ENCODE measurements at places on chromosomes 4 and X.

GRCh38 chr4:17068392-17068791 is 169.9 kb upstream of the LDB2 start:
- no peak for DNase-seq

GRCh38 chr4:101730291-101731117 is 60.0 kb upstream of the BANK1 start:
- peak; percentile 23 for DNase-seq

DNA sequence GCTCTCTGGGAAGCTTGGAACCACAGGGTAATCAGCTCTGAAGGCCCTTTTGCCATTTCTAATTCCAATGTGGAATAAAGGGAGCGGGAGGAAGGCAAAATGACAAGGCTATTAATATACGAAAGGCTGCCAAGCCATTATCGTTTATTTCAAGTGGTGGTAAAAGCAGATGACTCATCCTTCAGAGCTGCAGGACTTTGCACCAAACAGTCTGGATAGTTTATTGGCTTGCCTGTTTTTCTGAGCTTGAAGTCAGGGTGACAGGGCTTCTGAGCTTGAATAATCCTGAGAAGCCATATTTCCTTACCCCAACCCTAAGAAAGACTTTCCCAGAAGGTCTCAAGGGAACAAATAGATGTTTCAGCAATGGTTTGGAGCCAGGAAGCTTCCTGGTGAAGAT is 7.7 kb upstream of the GABRE start:
- DNase-seq: no peak

GRCh38 chr4:104571341-104571740 is 76.6 kb upstream of the CXXC4 start:
- DNase-seq: no peak

- DNase-seq: no peak
These were observed 33.9 kb downstream of the ANK2 start for GRCh38 chr4:113083346-113083745.

DNA sequence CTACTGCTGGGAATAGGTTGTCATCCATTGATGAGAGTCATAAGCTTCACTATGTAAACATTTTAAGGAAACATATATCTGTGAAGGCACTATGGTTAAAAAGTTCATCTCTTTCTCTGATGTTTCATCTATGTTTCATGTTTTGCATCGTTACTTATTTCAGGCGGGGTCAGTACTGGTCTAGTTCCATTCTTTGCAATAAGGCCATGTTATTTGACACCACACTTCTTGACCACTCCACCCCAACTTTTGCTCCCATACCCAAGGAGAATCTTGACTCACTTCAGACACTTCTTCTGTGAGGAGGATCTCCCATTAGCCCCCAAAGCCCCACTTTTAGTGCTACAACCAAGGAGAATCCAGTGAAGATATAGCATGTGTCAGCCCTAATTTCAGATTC is 119.4 kb downstream of the GRIA3 start:
- DNase-seq: no peak

DNA sequence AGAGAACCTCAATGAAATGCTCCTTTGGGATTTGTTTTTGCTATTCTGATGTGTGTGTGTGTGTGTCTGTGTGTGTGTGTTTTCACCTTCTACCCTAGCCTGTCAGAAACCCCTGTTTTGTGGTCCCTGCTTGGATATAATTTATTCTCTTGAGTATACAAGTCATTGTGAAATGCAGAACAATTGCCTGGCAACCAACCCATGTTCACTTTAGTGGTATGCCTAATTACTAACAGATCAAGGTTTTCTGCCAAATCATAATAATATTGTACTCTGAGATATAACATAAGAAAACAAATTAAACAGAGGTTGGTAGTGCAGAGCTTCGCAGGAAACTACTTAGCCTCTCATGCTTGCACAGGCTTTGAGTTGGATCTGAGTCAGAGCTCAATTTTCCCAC is 7.0 kb upstream of the TET2 start:
- no peak for DNase-seq

DNA sequence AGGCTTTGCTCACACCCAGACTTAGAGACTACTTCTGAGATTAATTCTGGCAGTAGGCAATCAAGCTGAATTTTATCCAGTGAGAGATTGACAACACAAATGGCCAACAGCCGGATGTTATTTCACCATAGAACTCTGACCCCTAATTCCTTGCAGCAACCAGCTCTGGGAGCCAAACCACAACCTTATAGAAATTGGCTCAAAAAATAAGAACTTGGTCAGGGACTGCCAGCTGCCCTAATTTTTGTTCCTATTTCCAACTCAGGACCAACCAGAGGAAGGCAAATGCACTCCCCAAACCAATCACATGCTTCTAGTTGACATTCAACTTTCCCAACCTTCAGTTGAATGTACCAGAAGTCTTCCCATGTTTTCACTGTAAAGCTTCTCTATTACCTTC is 269.7 kb downstream of the HS3ST1 start:
- DNase-seq: no peak

DNA sequence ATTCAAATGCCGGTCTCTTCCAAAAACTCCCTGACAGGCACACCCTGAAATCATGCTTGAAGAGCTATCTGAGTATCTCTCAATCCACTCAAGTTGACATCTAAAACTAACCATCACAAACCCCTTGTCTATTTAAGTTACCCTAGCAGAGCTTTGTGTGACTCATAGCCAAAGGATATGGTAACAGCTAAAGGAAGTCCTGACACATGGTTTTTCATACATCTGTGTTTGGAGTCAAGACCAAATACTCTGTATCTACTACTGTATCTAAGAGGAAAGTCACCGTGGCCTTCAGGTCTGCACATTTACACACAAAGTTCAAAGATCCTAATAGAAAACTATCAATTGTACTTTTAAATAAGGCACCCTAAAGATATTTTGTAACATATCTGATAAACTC is 239.6 kb upstream of the VCX start:
- no peak for DNase-seq

GRCh38 chrX:106742805-106743204 is 16.3 kb downstream of the RNF128 start:
- no peak for DNase-seq
